ENCODE measurements at places on chromosomes 1 and 21.
A peak's percentile ranks its signal among the peaks of the same experiment; 100 is the strongest.

DNA sequence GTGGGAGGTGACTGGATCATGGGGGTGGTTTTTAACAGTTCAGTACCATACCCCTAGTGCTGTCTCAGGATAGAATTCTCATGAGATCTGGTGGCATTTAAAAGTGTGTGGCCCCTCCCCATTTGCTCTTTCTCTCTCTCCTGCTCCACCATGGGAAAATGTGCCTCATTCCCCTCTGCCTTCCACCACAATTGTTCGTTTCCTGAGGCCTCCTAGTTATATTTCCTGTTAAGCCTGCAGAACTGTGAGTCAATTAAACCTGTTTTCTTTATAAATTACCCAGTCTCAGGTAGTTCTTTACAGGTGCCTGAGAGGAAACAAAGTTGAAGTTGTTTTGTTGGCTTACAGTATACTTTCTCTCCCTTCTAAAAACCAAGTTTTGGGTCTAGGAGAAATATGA lies 23.1 kb upstream of the SLC22A15 start:
- no peaks in the 10 kb centered on the region for H3K4me1 ChIP-seq
- no peaks in the 10 kb centered on the region for H3K36me3 ChIP-seq
- no peak overlapping the region for H3K4me3 ChIP-seq
- H3K27me3 ChIP-seq, result no peaks in the 10 kb centered on the region
- no peak overlapping the region for H3K27ac ChIP-seq
- DNase-seq, result no peak

GRCh38 chr1:238138059-238138626 lies 247.4 kb upstream of the ZP4 start:
- no peak for DNase-seq
- no peaks in the 10 kb centered on the region for H3K36me3 ChIP-seq
- H3K4me1 ChIP-seq, result peaks cover 6% of the 10 kb centered on the region
- H3K27ac ChIP-seq, result no peak overlapping the region
- H3K4me3 ChIP-seq, result no peak overlapping the region

DNA sequence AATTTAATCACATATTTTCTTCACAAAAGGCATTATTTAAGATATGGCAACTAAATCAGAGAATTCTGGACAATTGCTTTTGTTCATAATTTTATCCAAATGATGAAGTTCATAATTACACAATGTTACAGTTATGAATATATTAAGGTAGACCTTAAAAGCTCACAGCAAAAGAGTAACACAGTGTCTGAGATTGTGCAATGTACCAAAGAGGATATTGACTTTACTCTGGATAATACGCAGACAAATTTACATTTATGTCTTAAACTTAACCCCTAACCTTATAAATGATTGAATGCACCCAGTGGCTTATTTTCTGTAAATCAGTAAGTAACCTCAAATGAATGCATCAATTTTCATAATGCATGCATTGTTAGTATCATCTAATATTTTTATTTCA lies 216.2 kb upstream of the SAMSN1 start:
- peak overlapping the region; percentile 29 for H3K27ac ChIP-seq
- no peak for DNase-seq
- H3K4me3 ChIP-seq, result peak overlapping the region; percentile 8
- no peaks in the 10 kb centered on the region for H3K27me3 ChIP-seq

DNA sequence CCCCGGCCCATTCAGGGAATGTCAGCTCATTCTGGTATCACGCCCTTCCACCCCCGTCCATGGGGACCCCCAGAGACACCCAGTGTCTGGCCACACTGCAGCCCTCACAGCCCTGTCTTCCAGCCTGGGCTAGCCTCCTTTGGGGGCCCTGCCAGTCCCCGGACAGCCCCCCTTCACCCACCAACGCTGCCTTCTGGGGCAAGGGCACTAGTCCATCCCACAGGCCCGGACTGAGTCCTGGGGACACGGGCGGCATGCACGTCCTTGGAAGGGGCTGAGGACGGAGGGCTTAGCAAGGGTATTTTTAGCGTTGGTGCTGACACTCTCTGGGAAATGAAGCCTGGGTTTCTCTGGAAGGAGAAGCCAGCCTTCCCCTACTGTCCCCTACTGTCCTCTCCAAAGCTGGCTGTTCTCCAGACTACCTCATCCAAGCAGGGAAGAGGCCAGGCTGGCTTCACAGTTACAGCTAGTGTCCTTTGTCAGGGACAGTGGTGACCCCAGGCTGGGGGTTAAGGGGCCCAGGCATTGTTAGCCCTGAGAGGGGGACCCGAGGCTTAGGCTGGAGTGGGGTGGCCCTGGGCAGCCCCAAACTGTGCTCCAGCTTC lies 39.5 kb downstream of the COQ8A start:
- peaks cover 40% of the 10 kb centered on the region for H3K36me3 ChIP-seq
- no peaks in the 10 kb centered on the region for H3K27me3 ChIP-seq
- H3K27ac ChIP-seq, result peak overlapping the region; percentile 92
- peak; percentile 75 for DNase-seq
- H3K4me1 ChIP-seq, result peaks cover 51% of the 10 kb centered on the region

GRCh38 chr1:204791453-204792353 lies 79.0 kb upstream of the NFASC start:
- no peaks in the 10 kb centered on the region for H3K36me3 ChIP-seq
- H3K27ac ChIP-seq, result no peak overlapping the region
- no peaks in the 10 kb centered on the region for H3K4me1 ChIP-seq
- peaks cover 19% of the 10 kb centered on the region for H3K27me3 ChIP-seq
- no peak overlapping the region for H3K4me3 ChIP-seq

GRCh38 chr1:159121526-159121925 lies 45.0 kb upstream of the AIM2 start:
- DNase-seq, result no peak
- H3K27ac ChIP-seq, result no peak overlapping the region
- no peaks in the 10 kb centered on the region for H3K4me1 ChIP-seq
- H3K27me3 ChIP-seq, result no peaks in the 10 kb centered on the region
- no peak overlapping the region for H3K4me3 ChIP-seq
- no peaks in the 10 kb centered on the region for H3K36me3 ChIP-seq

GRCh38 chr1:197994907-197995407 lies 77.8 kb downstream of the LHX9 start:
- no peak for DNase-seq
- H3K4me1 ChIP-seq, result no peaks in the 10 kb centered on the region
- no peaks in the 10 kb centered on the region for H3K36me3 ChIP-seq
- H3K27ac ChIP-seq, result no peak overlapping the region
- H3K4me3 ChIP-seq, result no peak overlapping the region

GRCh38 chr1:55640708-55641473 lies 425.7 kb upstream of the USP24 start:
- H3K4me3 ChIP-seq, result peak overlapping the region; percentile 21
- no peaks in the 10 kb centered on the region for H3K27me3 ChIP-seq
- H3K4me1 ChIP-seq, result peaks cover 10% of the 10 kb centered on the region

GRCh38 chr1:46284058-46284457 lies 19.4 kb downstream of the LRRC41 start:
- no peaks in the 10 kb centered on the region for H3K27me3 ChIP-seq
- H3K4me1 ChIP-seq, result peaks cover 20% of the 10 kb centered on the region
- no peak for DNase-seq
- no peak overlapping the region for H3K27ac ChIP-seq

- no peak overlapping the region for H3K4me3 ChIP-seq
- no peaks in the 10 kb centered on the region for H3K36me3 ChIP-seq
- peak; percentile 43 for DNase-seq
- no peaks in the 10 kb centered on the region for H3K4me1 ChIP-seq
- H3K27ac ChIP-seq, result no peak overlapping the region
- no peaks in the 10 kb centered on the region for H3K27me3 ChIP-seq
These were observed 400.1 kb downstream of the NEGR1 start for GRCh38 chr1:71882226-71882625.

- H3K4me1 ChIP-seq, result peaks cover 73% of the 10 kb centered on the region
- peak overlapping the region; percentile 97 for H3K27ac ChIP-seq
- H3K27me3 ChIP-seq, result no peaks in the 10 kb centered on the region
- H3K4me3 ChIP-seq, result no peak overlapping the region
- peak; percentile 31 for DNase-seq
- H3K36me3 ChIP-seq, result peaks cover 5% of the 10 kb centered on the region
These were observed 8.2 kb downstream of the IFFO2 start for GRCh38 chr1:18948048-18948912.

- H3K36me3 ChIP-seq, result no peaks in the 10 kb centered on the region
- peak overlapping the region; percentile 86 for H3K27ac ChIP-seq
- H3K27me3 ChIP-seq, result no peaks in the 10 kb centered on the region
- H3K4me1 ChIP-seq, result peaks cover 3% of the 10 kb centered on the region
- no peak overlapping the region for H3K4me3 ChIP-seq
These were observed 217.3 kb upstream of the SGIP1 start for GRCh38 chr1:66316464-66317247.

DNA sequence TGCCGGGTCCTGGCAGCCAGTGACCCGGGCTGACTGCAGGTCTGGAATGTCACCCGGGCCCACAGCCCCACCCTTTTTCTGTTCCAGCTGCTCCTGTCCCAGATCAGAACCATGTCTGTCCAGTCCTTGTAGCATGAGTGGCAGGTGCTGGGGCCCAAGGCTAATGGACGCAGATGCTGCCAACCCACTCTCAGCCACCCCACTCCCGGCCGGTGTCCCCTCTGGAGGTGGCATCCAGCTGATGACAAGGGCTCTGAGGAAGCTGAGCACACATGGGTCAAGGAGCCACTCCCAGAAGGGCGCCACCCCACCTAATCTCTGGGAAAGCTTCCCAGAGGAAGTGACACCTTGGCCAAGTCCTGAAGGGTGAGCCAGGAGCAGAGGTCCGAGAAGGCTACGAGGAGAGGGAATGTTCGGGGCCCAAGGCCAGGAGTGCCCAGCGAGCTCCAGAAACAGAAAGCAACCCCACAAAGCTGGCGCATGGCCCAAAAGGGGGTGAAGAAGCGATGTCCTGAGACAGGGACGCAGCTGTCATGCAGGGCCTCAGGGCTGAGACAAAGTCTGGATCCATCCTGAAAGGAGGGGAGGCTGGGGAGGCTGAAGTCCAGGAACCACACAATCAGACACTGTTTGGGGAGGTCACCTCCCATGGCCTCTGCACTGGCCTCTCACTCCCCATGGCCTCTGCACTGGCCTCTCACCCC lies 39.5 kb downstream of the ACOT7 start:
- H3K4me3 ChIP-seq, result no peak overlapping the region
- H3K36me3 ChIP-seq, result no peaks in the 10 kb centered on the region
- DNase-seq, result peak; percentile 71
- no peaks in the 10 kb centered on the region for H3K27me3 ChIP-seq
- peak overlapping the region; percentile 64 for H3K27ac ChIP-seq
- H3K4me1 ChIP-seq, result peaks cover 59% of the 10 kb centered on the region

DNA sequence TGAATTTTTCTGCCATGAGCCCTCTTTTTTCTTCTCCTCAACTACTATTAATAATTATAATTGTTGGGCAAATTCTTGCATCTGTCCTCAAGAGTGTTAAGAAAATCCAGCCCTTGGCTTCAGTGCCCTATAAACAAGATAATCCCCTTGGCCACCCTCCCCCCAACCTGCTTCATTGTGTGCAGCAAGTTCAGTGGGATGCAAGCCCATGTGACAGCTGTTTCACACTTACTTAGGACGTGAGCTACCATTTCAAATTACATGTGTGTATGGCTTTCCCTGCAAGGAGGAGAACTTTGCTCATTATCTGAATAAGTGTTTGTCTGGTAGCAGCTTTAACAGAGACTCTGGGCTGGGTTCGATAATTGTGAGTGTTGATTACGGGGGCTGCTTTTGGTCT lies 276.2 kb downstream of the CACNA1E start:
- no peak overlapping the region for H3K27ac ChIP-seq
- H3K4me1 ChIP-seq, result no peaks in the 10 kb centered on the region
- H3K4me3 ChIP-seq, result no peak overlapping the region
- no peaks in the 10 kb centered on the region for H3K36me3 ChIP-seq

GRCh38 chr21:16047904-16048303 lies 318.1 kb downstream of the USP25 start:
- H3K4me1 ChIP-seq, result no peaks in the 10 kb centered on the region
- no peaks in the 10 kb centered on the region for H3K27me3 ChIP-seq
- peak; percentile 94 for DNase-seq
- H3K27ac ChIP-seq, result peak overlapping the region; percentile 79

DNA sequence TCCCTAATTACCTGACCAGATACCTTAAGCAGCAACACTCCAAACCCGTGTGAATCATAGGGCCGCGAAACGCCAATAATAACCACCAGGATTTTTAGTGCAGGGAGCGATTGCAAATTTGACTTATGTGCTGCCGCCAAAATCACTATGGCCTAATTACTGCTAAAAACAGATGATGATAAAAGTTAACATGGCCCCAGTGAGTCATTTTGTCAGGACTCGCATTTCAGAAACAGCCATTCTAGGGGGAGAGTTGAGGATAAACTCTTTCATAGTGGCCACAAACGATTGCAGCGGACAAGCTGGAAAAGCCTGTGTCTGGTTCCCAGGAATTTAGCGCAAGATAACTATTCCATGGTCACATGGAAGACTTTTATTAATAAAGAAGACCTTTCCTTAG lies 103.4 kb downstream of the HLX start:
- no peak overlapping the region for H3K4me3 ChIP-seq
- H3K36me3 ChIP-seq, result no peaks in the 10 kb centered on the region
- no peaks in the 10 kb centered on the region for H3K27me3 ChIP-seq

DNA sequence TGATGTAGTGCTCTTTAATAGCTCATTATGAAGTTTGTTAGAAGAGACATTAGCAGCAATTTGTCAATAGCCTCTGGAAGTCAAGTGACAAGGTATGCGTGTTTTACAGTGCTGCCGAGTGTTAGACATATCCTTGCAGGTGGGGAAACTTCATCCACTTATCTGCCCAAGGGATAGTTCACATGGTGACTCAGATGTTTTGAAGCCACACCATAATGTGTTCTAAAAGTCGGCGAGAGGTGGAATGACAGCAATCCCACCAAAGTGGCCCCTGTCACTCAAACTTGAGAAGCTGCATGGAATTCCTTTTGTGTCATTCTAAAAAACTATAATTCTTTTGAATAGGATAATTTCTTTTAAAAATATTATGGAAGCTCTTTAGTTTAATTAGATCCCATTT lies 98.1 kb downstream of the RUNX1 start:
- no peak overlapping the region for H3K4me3 ChIP-seq
- H3K27me3 ChIP-seq, result no peaks in the 10 kb centered on the region
- no peak overlapping the region for H3K27ac ChIP-seq
- H3K4me1 ChIP-seq, result peaks cover 4% of the 10 kb centered on the region
- DNase-seq, result no peak

- no peak overlapping the region for H3K4me3 ChIP-seq
- no peak overlapping the region for H3K27ac ChIP-seq
- no peaks in the 10 kb centered on the region for H3K27me3 ChIP-seq
- no peak for DNase-seq
- H3K4me1 ChIP-seq, result peaks cover 5% of the 10 kb centered on the region
These were observed 42.7 kb upstream of the LDLRAP1 start for GRCh38 chr1:25500694-25501093.

GRCh38 chr1:107795994-107796393 lies 169.0 kb downstream of the VAV3 start:
- no peak for DNase-seq
- H3K36me3 ChIP-seq, result no peaks in the 10 kb centered on the region
- no peak overlapping the region for H3K4me3 ChIP-seq
- no peak overlapping the region for H3K27ac ChIP-seq
- H3K4me1 ChIP-seq, result no peaks in the 10 kb centered on the region

GRCh38 chr1:52424231-52424636 lies 19.8 kb downstream of the PRPF38A start:
- H3K4me3 ChIP-seq, result no peak overlapping the region
- H3K27me3 ChIP-seq, result no peaks in the 10 kb centered on the region
- H3K36me3 ChIP-seq, result peaks cover 27% of the 10 kb centered on the region
- no peaks in the 10 kb centered on the region for H3K4me1 ChIP-seq

- peaks cover 55% of the 10 kb centered on the region for H3K36me3 ChIP-seq
- no peak for DNase-seq
- H3K27me3 ChIP-seq, result no peaks in the 10 kb centered on the region
- no peak overlapping the region for H3K27ac ChIP-seq
- peaks cover 59% of the 10 kb centered on the region for H3K4me1 ChIP-seq
These were observed 4.9 kb downstream of the MOB3C start for GRCh38 chr1:46611691-46612221.

- H3K27ac ChIP-seq, result no peak overlapping the region
- H3K4me3 ChIP-seq, result peak overlapping the region; percentile 61
- no peaks in the 10 kb centered on the region for H3K27me3 ChIP-seq
These were observed 663 bp downstream of the CAMTA1 start for GRCh38 chr1:6785728-6786505.

- H3K4me3 ChIP-seq, result no peak overlapping the region
- no peaks in the 10 kb centered on the region for H3K36me3 ChIP-seq
These were observed 74.7 kb downstream of the MEGF6 start for GRCh38 chr1:3536420-3537195.
